ENCODE measurements at places on chromosomes 7 and 10.
A peak's percentile ranks its signal among the peaks of the same experiment; 100 is the strongest.

GRCh38 chr7:142104550-142105527, 6.7 kb upstream of the MGAM2 start:
- H3K4me1 ChIP-seq = no peaks in the 10 kb centered on the region
- no peaks in the 10 kb centered on the region for H3K36me3 ChIP-seq
- DNase-seq = no peak
- no peak overlapping the region for H3K4me3 ChIP-seq

GRCh38 chr7:128893251-128894100, 17.0 kb downstream of the KCP start:
- H3K4me1 ChIP-seq = no peaks in the 10 kb centered on the region
- no peak overlapping the region for H3K4me3 ChIP-seq
- no peak overlapping the region for H3K27ac ChIP-seq
- DNase-seq = no peak
- no peaks in the 10 kb centered on the region for H3K27me3 ChIP-seq

- DNase-seq = peak; percentile 80
- peak overlapping the region; percentile 80 for H3K27ac ChIP-seq
- H3K4me1 ChIP-seq = peaks cover 45% of the 10 kb centered on the region
- H3K4me3 ChIP-seq = peak overlapping the region; percentile 73
- peaks cover 23% of the 10 kb centered on the region for H3K36me3 ChIP-seq
Observed at GRCh38 chr7:100119970-100120732, 717 bp downstream of the CNPY4 start.

- H3K4me3 ChIP-seq = no peak overlapping the region
- H3K36me3 ChIP-seq = no peaks in the 10 kb centered on the region
- peaks cover 8% of the 10 kb centered on the region for H3K4me1 ChIP-seq
- no peak for DNase-seq
- H3K27ac ChIP-seq = no peak overlapping the region
Observed at GRCh38 chr10:110413049-110413783, 84.5 kb upstream of the DUSP5 start.

DNA sequence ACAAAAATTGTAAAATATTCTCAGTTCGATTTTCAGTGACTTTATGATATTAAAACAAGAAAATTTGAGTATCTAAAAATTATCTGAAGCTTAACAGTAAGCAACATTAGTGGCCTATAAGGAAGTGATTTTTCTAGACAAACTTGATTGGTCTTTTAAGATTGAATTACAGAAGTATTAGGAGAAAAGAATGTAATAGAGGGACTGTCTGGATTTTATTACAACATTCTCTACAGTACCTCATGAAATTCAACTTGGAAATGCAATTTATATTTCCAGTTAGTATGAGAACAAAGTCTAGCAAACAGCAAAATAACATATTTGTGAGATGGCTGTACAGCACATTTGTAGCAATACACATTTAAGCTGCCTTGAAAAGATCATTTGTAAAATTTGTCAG, 18.8 kb downstream of the REEP3 start:
- H3K36me3 ChIP-seq = no peaks in the 10 kb centered on the region
- H3K27ac ChIP-seq = no peak overlapping the region
- H3K4me1 ChIP-seq = no peaks in the 10 kb centered on the region
- no peak overlapping the region for H3K4me3 ChIP-seq
- DNase-seq = no peak

GRCh38 chr7:31788445-31788844, 101.4 kb downstream of the PPP1R17 start:
- no peak overlapping the region for H3K27ac ChIP-seq
- no peaks in the 10 kb centered on the region for H3K36me3 ChIP-seq
- no peaks in the 10 kb centered on the region for H3K27me3 ChIP-seq
- no peaks in the 10 kb centered on the region for H3K4me1 ChIP-seq

DNA sequence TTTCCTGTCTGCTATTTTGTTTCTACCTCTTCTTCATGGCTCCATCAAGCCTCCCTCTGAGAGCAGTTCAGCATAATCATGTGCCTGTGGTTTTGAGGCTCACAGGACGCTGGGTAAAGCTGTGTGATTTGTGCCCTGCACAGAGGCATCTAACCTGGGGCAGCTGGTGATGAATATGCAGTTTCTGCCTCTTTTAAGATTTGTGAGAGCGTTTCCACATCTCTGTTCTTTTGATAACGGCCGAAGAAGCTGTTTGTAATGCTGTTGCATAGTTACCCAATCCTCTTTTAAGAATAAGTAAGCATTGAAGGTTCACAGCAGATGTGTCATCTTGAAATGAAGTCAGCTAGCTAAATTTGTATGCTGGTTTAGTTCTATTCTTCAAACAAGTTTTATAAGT, 45.2 kb downstream of the PNLIPRP3 start:
- H3K36me3 ChIP-seq = no peaks in the 10 kb centered on the region
- no peaks in the 10 kb centered on the region for H3K4me1 ChIP-seq
- H3K27me3 ChIP-seq = peaks cover 3% of the 10 kb centered on the region
- no peak overlapping the region for H3K27ac ChIP-seq

DNA sequence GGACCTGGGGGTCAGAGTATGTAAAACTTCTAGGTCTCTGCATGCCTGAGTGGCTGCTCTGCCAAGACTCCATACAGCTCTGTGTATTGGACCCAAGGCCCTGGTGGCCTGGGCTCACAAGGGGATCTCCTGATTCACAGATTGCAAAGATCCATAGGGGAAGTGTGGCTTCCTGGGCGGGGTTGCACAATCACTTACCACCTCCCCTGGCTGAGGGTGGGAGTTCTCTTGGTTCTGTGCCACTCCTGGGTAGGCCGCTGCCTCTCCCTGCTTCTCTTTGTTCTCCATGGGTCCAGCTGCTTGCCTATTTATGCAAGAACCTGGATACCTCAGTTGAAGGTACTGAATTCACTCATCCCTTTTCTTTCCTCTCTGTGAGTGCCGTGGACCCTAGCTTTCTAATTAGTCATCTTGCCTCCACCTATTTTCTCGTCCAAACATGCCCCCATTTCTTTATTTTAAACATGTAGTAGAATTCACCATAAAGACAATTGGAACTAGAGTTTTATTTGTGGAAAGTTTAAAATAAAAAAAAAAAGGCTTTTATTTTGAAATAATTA, 18.5 kb upstream of the AGR3 start:
- DNase-seq = no peak
- H3K27me3 ChIP-seq = no peaks in the 10 kb centered on the region
- H3K27ac ChIP-seq = no peak overlapping the region
- H3K36me3 ChIP-seq = no peaks in the 10 kb centered on the region
- no peak overlapping the region for H3K4me3 ChIP-seq

GRCh38 chr7:125506331-125506730, 576.7 kb upstream of the POT1 start:
- H3K4me3 ChIP-seq = no peak overlapping the region
- no peak for DNase-seq
- no peaks in the 10 kb centered on the region for H3K4me1 ChIP-seq

- H3K27me3 ChIP-seq = no peaks in the 10 kb centered on the region
- peak overlapping the region; percentile 70 for H3K27ac ChIP-seq
- H3K36me3 ChIP-seq = peaks cover 23% of the 10 kb centered on the region
- no peak for DNase-seq
Observed at GRCh38 chr10:929960-930624, 1.4 kb downstream of the LARP4B start.

- H3K4me1 ChIP-seq = peaks cover 20% of the 10 kb centered on the region
- H3K27me3 ChIP-seq = no peaks in the 10 kb centered on the region
- no peak for DNase-seq
Observed at GRCh38 chr10:70376436-70377378, 5.7 kb downstream of the LRRC20 start.

GRCh38 chr10:127836966-127837365, 55.8 kb downstream of the CLRN3 start:
- no peaks in the 10 kb centered on the region for H3K36me3 ChIP-seq
- no peak overlapping the region for H3K27ac ChIP-seq
- H3K4me1 ChIP-seq = no peaks in the 10 kb centered on the region
- H3K4me3 ChIP-seq = no peak overlapping the region
- no peak for DNase-seq

DNA sequence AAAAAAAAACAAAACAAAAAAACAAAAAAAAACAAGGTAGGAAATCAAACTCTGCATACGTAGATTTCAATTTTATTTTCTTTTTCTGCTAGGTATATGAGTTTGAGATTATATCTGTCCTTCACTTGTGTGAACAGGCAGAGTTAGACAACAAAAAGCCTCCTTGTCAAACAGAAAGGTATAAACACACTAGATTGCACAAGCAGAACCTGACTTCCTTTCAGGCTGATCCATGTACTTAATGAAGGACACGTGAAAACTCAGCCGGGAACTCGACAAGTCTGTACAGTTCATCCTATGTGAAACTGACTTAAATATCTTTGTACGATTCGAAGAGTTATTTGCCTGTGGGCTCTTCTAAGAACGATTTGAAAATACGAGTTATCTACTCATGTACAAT, 254.1 kb downstream of the ARL4A start:
- H3K4me3 ChIP-seq = no peak overlapping the region
- DNase-seq = no peak
- H3K4me1 ChIP-seq = no peaks in the 10 kb centered on the region
- no peak overlapping the region for H3K27ac ChIP-seq
- H3K36me3 ChIP-seq = no peaks in the 10 kb centered on the region
- H3K27me3 ChIP-seq = no peaks in the 10 kb centered on the region

DNA sequence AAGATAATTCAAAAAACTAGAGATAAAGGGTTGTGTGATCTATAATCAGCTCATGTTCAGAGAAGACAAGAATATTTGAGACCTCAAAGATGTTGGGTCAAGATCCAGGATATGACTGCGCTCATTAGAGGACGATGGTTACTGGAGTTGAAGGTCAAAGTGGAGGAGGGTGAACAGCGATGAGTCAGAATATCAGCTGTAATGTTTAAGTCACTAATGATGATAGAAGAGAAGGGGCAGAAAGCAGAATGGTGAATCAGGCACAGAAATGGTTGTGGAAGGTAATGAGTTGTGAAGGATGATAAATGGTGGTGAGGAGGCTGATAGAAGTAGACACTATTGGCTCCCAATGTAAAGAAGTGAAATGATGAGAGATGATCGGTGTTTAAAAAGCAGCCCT, 540.3 kb downstream of the INHBA start:
- H3K4me1 ChIP-seq = no peaks in the 10 kb centered on the region
- H3K4me3 ChIP-seq = no peak overlapping the region

DNA sequence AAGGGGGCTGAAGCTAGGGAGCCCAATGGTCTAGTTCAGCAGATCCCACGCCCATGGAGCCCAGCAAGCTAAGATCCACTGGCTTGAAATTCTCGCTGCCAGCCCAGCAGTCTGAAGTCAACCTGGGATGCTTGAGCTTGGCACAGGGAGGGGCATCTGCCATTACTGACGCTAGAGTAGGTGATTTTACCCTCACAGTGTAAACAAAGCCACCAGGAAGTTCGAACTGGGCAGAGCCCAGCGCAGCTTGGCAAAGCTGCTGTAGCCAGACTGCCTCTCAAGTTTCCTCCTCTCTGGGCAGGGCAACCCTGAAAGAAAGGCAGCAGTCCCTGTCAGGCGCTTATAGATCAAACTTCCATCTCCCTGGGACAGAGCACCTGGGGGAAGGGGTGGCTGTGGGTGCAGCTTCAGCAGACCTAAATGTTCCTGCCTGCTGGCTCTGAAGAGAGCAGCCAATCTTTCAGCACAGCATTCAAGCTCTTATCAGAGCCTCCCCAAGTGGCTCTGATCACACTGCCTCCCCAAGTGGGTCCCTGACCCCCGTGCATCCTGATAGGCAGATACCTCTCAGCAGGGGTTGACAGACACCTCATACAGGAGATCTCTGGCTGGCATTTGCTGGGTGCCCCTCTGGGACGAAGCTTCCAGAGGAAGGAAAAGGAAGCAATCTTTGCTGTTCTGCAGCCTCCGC, 167.8 kb downstream of the CCDC71L start:
- no peak for DNase-seq
- no peaks in the 10 kb centered on the region for H3K36me3 ChIP-seq
- no peak overlapping the region for H3K27ac ChIP-seq

- peaks cover 44% of the 10 kb centered on the region for H3K36me3 ChIP-seq
- peaks cover 24% of the 10 kb centered on the region for H3K4me1 ChIP-seq
- DNase-seq = peak; percentile 44
- no peaks in the 10 kb centered on the region for H3K27me3 ChIP-seq
- H3K4me3 ChIP-seq = no peak overlapping the region
Observed at GRCh38 chr10:122853665-122854313, 8.1 kb upstream of the CUZD1 start.

- DNase-seq = no peak
- no peak overlapping the region for H3K4me3 ChIP-seq
- no peak overlapping the region for H3K27ac ChIP-seq
- H3K27me3 ChIP-seq = no peaks in the 10 kb centered on the region
- no peaks in the 10 kb centered on the region for H3K36me3 ChIP-seq
Observed at GRCh38 chr7:108077709-108078108, 52.5 kb downstream of the LAMB4 start.

DNA sequence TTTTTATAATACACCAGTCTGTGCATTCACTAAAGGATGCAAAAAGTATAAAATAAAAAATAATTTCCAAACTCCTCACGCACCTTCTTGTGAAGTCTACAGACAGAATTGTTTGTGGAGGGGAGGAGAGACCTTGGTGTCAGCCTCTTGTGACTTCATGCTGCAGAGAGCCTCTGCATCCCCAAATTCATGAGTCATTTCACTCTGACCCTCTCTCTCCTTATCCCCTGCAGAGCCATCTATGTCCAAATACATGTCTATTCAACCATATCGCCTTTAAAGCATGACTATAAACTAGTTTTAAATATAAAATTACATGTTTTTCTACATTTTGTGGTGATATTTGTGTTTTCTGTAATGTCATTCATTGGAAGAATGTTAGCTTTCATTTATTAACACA, 6.0 kb downstream of the CREB5 start:
- no peaks in the 10 kb centered on the region for H3K4me1 ChIP-seq
- no peak for DNase-seq
- no peak overlapping the region for H3K4me3 ChIP-seq
- no peak overlapping the region for H3K27ac ChIP-seq
- no peaks in the 10 kb centered on the region for H3K36me3 ChIP-seq

GRCh38 chr10:3524086-3524960, 260.7 kb downstream of the KLF6 start:
- no peaks in the 10 kb centered on the region for H3K27me3 ChIP-seq
- H3K36me3 ChIP-seq = no peaks in the 10 kb centered on the region

DNA sequence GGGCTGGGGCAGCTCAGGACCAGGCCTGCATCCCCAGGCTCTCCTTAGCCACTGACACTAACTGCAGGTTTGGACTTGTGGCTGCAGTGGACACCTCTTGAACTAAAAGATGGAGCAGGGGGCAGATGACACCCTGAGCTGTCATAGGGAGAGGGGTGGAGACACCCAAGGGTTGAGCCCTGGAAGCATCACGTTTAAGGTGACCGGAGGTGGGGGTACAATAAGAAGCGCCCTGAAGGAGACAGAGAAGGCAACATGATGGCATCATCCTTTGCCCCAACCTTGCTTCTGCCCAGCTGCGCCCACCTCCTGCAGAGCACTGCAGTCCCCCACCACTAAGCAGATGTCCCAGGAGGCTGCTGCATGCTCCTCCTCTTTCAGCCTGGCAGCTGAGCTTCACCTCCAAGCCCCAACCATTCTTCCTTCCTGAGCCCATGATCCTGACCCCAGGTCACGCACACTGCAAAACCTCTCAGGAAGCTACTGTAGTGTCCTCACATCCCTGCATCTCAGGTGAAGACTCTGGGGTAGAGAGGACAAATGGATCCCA, 25.5 kb downstream of the OGDHL start:
- H3K27ac ChIP-seq = no peak overlapping the region
- H3K4me1 ChIP-seq = no peaks in the 10 kb centered on the region
- H3K27me3 ChIP-seq = no peaks in the 10 kb centered on the region
- H3K4me3 ChIP-seq = no peak overlapping the region

GRCh38 chr10:33145451-33146188, 187.6 kb upstream of the ITGB1 start:
- H3K4me3 ChIP-seq = no peak overlapping the region
- no peak overlapping the region for H3K27ac ChIP-seq
- no peak for DNase-seq
- H3K36me3 ChIP-seq = no peaks in the 10 kb centered on the region
- peaks cover 2% of the 10 kb centered on the region for H3K4me1 ChIP-seq

Measured in DND-41 (cell line).